Activated T-helper 1 cell treated with anti-CD3 and anti-CD28 coated beads, Interleukin-2, amount 50 U/mL, for 16 hours (primary cell): ENCODE measurements at places on chromosomes 6 and 20.

GRCh38 chr6:138546733-138547185 is 47.5 kb upstream of the NHSL1 start:
- no peak for DNase-seq

DNA sequence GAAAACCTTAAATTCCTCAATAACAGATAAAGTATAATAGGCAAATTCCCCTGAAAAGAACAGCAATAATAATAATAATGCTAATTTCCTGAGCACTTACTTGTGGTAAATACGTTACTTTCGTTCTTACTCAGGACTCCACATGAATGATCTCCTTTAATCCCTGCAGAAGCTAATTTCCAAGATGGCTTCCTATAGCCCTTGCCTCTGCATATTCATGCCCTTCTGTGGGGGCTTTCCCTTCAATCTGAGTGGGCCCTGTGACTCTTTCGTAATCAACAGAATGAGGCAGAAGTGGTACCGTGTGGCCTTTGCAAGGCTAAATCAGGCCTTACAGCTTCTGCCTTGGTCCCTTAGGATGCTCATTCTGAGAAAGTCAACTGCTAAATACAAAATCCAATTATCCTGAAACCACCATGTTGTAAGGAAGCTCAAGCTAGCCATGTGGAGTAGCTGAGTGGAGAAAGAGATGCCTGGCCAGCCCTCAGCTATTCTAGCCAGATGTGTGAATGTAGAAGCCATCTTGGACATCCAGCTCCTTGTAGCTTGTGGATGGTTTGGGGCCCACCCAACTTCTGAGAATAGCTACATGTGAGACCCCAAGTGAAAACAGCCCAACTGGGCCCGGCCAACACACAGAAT is 50.5 kb downstream of the MCUR1 start:
- no peak for DNase-seq

DNA sequence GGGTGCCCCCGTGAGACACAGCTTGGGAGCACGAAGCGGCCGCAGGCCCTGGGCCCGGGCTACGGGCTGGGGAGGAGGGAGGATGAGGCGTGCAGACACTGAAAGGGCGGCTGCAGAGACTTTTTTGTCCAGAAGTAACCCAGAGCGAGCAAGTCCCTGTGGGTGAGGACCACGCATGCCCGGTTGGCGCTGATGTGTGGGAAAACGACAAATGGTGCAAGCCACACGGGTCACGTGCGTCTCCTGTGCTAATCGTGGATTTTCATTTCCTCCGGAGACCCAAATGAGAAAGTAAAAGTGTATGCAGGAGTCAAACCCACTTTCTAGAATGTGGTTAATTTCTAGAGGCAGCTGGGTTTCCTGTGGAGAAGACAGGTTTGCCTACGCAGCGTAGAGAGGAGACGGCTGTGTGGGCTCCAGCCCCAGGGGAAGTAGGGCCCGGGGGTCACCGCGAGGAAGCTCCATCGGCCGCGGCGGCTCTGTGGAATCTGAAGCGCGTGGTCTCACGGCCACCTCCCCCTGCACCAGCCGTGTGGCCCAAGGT is 19.0 kb downstream of the DLL1 start:
- DNase-seq: peak; percentile 21

DNA sequence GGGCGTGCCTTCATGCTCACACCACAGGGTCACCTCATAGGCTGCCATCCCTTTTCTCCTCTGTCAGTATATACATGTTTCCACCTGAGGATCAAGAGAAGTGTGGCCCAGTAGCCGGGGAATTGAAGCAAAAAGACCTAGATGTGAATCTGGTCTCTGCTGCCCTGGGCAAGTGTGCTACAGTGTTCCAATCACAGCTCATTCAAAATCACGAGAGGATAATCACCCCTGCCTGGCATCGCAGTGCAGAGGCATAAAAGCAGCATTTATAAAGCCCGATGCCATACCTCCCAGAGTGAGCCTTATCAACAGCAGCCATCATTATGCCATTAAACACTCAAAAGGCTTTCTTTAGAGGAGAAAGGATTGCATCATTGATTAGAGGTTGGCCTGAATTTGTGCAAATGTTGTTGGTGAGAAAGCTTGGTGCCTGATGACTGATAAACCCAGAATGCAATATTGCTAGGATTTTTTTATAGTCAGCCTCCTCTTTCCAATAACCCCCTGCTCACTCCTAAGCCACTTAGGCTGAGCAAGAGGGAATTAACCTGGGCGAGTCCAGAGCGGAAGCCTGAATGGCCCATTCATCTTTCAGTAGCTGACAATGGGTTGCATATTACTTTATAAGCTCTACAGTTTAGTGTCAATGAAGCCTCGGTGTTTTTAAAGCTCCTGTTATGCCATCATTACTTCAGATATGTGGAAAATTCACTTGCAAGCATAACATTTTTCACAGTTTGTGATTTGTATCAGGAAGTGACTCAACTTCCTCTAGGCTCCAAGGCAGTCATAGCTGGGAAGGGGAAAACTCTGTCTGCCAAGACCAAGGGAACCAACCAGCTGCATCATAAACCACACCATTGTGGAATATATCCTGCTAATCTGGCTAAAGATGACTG is 92.5 kb upstream of the NXT1 start:
- DNase-seq: no peak
